Stimulated activated CD4-positive, alpha-beta T cell treated with anti-CD3 and anti-CD28 coated beads, Interleukin-4, amount 100 ng/mL, for 48 hours (primary cell): ENCODE measurements at places on chromosomes 16 and 17.

DNA sequence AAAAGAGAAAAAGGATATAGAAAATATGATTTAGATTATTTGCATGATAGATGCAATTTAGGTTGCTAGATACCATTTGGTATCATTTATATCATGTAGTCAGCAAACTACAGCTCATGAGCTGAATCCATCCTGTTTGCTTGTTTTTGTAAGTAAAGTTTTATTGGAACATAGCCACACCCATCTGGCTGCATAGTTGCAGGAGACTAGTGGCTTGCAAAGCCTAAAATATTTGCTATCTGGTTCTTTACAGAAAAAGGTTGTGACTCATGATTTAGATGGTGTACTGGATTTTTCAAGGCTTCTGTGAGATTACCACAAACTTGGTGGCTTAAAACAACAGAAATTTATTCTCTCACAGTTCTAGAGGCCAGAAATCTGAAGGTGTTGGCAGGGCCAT, 49.9 kb downstream of the MAP2K4 start:
- no peak for DNase-seq

DNA sequence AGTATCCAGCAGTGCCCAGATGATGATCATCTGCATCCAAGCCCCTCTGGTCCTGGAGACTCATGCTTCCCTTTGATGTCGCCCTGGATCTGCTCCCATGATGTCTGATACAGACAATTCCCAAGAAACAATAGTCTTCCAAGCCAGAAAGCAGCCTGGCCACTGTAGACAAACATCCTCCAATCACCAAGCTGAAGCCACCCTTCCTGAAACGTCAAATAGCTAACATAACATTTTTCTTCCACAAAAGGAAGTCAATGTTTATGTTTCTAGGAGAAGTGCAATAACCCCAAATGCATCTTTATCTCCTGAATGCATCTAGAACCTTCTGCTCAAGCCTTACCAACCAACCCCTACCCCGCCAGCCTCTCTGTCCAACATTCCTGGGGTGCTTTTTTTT, 1.2 kb upstream of the DPEP2 start:
- no peak for DNase-seq

- peak; percentile 88 for DNase-seq
Observed at GRCh38 chr17:40113110-40113906, 8.5 kb upstream of the MSL1 start.

- no peak for DNase-seq
Observed at GRCh38 chr17:14471052-14471451, 170.2 kb downstream of the HS3ST3B1 start.

- DNase-seq = no peak
Observed at GRCh38 chr17:49925921-49926320, 43.1 kb upstream of the DLX4 start.

DNA sequence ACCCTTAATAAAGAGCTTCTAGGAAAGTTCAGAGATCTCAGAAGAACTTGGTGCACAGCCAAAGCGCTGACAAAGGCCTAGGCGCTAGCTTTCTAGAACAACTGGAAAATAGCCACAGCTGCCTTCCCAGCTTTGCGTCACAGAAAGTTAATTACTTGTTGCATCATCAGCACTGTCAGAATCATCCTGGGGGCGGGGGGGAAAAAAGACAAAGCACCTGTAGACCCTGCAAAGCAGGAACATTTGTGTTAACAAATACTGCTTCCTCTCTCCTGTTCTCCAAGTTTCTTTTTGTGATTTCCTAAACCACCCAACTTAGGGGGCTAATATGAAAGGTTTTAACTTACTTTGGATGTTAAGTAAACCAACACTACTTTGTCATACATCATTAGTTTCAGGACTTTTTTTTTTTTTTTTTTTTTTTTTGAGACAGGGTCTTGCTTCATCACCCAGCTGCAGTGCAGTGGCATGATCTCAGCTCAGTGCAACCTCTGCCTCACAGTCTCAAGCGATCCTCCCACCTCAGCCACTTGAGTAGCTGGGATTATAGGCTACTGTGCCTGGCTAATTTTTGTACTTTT, 4.8 kb upstream of the AARSD1 start:
- DNase-seq = no peak

DNA sequence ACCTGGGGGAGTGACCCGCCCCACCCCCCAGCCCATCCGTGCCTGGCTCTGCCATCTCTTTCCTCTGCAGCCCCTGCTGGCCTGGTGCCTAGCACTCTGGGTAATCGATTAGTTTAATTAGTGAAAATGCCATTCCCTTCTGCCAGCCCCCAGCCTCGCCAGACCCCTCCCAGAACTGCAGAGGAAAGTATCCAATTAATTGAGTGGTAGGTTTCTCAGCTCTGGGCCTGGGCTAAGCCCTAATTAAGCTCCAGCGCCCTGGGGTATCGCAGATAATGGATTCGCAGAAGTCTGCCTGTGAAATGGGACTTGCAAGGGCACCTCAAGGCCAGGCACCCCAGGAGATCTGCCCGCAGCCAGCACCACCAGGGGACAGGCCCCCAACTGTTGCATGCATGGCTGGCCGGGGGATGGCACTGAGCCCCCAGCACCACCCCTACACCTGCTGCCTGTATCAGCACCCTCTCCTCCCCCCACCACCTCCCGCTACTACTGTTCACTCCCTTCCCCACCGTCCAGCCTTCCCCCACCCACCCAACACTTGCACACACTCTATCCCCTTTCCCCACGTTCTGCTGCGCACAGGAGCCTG, 19.7 kb upstream of the SPPL2C start:
- no peak for DNase-seq

DNA sequence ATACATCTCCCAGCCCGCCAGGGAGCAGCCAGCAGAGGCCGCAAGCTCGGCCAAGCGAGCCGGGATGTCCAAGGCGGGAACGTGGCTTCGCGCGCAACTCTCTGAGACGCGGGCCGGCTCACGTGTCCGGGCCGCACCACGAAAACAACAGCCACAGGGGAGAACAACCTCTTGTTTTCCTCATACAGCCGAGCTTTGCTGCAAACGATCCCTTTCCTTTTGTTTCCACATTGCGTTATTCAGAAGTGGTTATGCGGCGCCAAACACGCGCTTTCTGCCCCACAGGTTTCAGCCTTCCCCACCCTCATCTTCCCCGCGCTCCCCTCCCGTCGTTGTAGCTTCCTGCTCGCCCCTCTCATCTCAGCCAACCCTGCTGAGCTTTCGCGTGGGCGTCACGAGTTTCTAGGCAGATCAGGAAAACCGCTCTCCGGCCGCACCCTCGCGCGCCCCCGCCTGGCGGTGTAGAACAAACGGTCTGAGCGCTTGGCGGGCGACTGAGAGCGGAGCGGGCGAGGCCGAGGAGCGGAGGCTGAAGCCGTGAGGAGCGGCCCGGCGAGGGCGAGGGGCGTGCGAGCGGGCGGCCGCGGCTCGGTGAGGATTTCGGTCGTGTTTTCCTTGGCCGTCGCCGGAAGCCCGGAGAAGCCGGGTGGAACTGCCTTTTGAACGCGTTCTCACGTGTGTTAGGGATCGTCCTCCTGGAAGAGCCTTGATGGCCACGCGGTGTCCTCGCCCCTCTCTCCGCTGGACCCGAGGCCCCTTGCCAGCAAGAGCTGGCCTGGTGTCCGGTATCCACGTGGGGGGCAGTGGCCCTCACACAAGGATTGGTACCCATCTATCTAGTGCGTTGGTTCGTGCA, 6.6 kb upstream of the SMARCD2 start:
- peak; percentile 98 for DNase-seq

- peak; percentile 57 for DNase-seq
Observed at GRCh38 chr17:17119533-17119932, 77.3 kb downstream of the MPRIP start.

- no peak for DNase-seq
Observed at GRCh38 chr17:8755590-8756255, 2.6 kb downstream of the SPDYE4 start.

GRCh38 chr17:44751806-44752205, 7.0 kb upstream of the ADAM11 start:
- no peak for DNase-seq

DNA sequence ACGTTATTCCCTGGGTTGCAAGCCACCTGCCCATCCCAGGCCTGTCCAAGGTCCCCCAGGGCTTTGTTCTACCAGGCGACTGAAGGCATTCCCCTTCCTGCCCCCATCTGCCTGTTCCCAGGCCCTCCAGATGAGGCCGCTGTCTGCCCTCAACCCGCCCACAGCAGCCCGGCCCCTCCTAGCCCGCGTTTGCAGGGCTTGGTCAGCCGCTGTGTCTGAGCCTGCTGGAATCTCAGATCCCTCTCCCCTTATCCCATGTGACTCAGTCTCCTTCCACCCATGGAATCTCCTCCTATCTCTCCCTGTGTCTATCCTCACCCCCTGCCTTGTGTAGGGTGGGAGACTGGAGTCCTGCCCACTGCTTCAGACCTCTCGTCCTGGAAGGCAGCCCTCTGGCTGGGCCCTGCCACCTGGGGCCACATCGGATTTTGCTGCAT, 186.0 kb upstream of the TNRC6C start:
- peak; percentile 55 for DNase-seq
